Endothelial cell (in vitro differentiated cells): ENCODE measurements at places on chromosomes 5 and 9.

- DNase-seq = peak; percentile 18
Measured at GRCh38 chr5:14663734-14664269, 716 bp upstream of the OTULIN start.

DNA sequence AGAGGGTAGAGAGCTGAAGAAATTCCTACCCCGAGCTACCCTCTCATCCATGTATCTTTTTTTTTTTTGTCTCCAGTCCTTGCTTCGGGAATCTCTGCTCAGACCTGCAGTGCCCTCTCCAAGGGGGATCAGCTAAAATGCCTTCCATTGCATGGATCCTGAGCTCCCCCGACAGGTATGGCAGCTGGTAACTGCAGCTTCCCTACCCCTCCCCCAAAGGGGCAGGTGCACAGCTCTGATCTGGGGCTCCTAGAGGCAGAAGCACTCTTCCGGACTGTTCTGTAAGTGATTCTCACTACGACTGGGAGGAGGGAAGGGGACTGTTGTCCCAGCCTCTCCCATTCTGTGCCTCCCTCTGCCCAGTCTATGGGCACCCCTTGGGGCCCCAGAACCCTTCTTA lies 169.6 kb downstream of the MELK start:
- DNase-seq = no peak

DNA sequence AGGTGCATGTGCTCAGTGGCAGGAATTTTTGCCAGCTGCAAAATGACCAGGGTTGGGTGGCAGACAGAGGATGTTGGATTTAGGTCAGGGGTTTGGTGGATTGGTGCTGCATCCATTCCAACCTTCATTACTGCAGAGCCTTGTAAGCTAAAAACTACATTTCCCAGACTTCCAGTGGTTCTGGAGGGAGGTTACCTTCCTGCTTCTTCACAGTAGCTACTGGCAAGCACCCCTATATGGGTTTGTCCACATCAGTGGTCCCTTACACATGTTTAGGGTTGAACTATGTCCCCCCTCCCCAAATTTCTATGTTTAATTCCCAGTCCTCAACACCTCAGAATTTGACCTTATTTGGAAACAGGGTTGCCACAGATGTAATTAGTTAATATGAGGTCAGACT lies 20.7 kb upstream of the IL17B start:
- DNase-seq = no peak

GRCh38 chr9:91065231-91066041 lies 263.8 kb downstream of the SYK start:
- DNase-seq = no peak

- no peak for DNase-seq
Measured at GRCh38 chr9:107994648-107995047, 505.1 kb upstream of the KLF4 start.

DNA sequence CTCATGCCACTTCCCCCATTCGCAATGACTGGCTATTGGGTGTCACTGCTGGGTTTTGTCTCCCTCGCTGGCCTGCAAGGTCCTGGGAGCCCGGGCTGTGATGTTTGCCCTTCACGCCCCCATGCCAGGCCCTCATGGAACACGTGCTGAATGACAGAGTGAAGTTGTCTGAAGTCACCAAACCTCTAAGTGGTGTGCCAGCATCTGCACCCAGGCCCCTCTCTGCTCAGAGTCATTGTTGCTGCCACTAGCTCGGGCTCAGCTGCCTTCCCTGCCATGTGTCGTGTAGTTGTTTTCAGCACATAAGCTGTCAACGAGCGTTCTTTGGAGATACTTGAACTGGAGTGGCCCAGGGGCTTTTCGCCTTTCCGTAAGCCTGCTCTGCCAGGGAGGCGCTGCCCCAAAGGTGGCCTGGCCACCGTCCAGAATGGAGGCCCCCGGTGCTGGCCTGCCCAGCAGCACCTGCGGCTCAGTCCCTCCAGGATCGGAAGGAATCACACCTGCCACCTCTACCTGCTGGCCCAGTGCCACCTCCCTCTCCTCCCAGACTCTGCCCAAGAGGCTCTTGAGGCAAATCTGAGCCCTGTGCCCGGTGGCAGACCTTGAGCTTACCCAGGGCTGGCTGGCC lies 250.1 kb downstream of the PBX3 start:
- no peak for DNase-seq

DNA sequence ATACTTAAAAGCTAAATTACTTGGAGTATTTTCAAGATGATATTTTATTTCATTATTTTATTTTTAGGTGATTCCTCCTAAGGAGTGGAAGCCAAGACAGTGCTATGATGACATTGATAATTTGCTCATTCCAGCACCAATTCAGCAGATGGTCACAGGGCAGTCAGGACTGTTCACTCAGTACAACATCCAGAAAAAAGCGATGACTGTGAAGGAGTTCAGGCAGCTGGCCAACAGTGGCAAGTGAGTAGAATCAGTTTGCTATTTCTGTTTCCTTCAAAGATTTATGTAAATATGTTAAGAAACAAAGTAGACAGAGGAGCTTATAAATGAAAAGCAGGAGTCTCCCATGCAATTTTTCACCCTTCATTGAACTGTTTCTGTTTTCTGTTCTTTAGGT lies 47.8 kb downstream of the KDM4C start:
- no peak for DNase-seq

DNA sequence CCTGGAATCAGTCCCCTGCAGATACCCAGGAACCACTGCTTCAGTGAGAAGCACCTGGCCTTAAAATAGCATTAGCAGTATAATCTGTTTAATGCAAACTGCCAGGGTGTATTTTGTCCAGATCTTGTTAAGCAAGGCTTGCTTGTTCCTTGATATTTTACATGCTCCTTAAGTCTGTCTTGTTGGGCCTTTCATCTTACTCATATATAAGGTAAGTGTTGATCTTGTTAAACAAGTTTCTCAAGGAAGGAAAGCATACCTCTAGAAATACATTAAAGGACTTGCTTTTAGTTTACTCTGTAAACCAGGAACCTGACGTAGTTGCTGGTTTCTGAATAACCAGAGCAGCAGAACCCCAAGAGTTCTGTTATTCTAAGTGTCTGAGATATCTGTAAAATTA lies 13.7 kb downstream of the HSPA4 start:
- no peak for DNase-seq
